ENCODE measurements at places on chromosomes 13 and 19.

GRCh38 chr13:110387451-110388107, 80.5 kb downstream of the COL4A2 start:
- no peak for DNase-seq

GRCh38 chr19:18867199-18867598, 28.8 kb downstream of the CERS1 start:
- DNase-seq, result no peak

- peak; percentile 49 for DNase-seq
Measured at GRCh38 chr13:95660981-95661581, 15.9 kb upstream of the DNAJC3 start.

GRCh38 chr13:73647417-73647816, 486.8 kb downstream of the KLF12 start:
- DNase-seq, result no peak

DNA sequence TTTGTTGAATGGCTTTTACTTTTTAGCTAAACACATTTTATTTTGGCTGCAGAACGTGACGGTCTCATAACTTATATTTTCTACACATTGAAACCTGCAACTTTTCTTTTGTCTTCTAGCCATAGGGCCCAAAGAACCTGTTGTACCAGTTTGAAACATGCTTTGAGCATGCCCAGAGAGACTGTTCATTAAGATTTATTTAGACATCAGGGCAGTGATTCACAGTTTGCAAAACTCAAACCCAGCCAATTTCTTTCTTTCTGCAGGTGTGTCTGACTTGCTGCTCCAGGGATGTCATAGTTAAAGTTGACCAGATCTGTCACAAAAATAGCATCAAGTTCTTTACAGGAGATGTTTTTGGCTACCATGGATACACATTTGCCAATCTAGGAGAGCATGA, 22.0 kb downstream of the SAE1 start:
- no peak for DNase-seq

- DNase-seq, result no peak
Measured at GRCh38 chr13:98869408-98870090, 108.3 kb downstream of the DOCK9 start.

GRCh38 chr13:99066219-99066618, 88.4 kb upstream of the DOCK9 start:
- no peak for DNase-seq

- DNase-seq, result no peak
Measured at GRCh38 chr13:61908906-61909615, 493.4 kb upstream of the PCDH20 start.

GRCh38 chr13:43316946-43317353, 293.6 kb downstream of the DNAJC15 start:
- peak; percentile 63 for DNase-seq

GRCh38 chr13:80297503-80297902, 43.4 kb downstream of the SPRY2 start:
- DNase-seq, result no peak

- no peak for DNase-seq
Measured at GRCh38 chr13:99941086-99941485, 30.5 kb downstream of the ZIC5 start.

DNA sequence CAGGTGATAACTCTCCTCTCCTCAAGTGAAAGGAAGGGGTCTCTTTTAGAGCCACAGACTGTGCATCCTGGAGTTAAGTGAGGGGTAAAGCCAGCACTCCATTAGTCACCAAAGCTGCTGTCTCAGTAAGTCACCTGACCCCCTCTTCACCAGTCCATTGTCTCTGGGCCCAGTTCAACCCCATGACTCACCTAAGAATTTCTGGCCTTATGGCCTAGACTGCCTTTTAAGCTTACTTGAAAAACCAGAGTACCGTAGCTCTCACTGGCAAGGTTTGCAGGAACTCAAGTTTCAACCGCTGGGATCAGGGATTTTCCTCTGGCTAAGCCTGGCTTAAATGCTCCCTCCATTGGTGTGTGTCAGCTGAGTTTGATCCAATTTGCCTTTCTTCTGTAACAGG, 23.4 kb upstream of the EID2 start:
- DNase-seq, result peak; percentile 34

- no peak for DNase-seq
Measured at GRCh38 chr19:17306285-17306714, 628 bp downstream of the MRPL34 start.

GRCh38 chr19:2675892-2676291, 26.6 kb downstream of the GNG7 start:
- DNase-seq, result no peak

- peak; percentile 58 for DNase-seq
Measured at GRCh38 chr19:47176071-47176626, 45.5 kb downstream of the SAE1 start.

GRCh38 chr13:20377720-20378119, 145.6 kb upstream of the GJB6 start:
- DNase-seq, result no peak

GRCh38 chr13:110993788-110994187, 78.9 kb upstream of the ANKRD10 start:
- DNase-seq, result no peak

- DNase-seq, result peak; percentile 78
Measured at GRCh38 chr13:44618326-44618725, 42.2 kb upstream of the TSC22D1 start.

GRCh38 chr13:41159174-41159573, 26.6 kb upstream of the KBTBD6 start:
- DNase-seq, result no peak

DNA sequence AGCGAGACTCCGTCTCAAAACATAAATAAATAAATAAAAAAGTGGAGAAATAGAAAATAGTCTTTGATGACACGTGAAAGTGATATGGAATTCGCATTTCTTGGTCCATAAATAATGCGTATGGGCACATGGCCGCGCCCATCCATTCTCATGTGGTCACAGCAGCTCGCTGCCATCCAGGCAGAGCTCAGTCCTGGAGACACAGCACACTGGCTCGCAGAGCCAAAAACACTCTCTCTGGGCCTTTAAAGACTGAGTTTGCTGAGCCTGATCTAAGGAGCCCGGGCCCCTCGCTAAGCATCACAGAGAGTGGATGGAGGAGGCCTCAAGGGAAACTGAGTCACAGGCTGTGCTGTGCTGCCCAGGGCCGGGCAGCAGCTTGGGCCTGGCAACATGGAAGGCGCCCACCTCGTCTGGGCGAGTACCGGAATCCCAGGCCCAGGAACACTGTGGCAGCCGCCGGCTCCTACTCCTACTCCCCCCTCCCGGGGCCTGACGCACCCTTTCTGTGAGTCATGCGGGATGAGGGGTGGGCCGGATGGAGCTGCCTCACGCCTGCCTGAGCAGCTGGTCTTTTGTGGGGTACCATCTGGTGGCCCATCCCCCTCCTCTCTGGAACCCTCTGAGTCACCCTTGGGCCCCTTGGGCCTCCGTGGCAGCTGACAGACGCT, 28.9 kb upstream of the CACTIN start:
- peak; percentile 95 for DNase-seq

DNA sequence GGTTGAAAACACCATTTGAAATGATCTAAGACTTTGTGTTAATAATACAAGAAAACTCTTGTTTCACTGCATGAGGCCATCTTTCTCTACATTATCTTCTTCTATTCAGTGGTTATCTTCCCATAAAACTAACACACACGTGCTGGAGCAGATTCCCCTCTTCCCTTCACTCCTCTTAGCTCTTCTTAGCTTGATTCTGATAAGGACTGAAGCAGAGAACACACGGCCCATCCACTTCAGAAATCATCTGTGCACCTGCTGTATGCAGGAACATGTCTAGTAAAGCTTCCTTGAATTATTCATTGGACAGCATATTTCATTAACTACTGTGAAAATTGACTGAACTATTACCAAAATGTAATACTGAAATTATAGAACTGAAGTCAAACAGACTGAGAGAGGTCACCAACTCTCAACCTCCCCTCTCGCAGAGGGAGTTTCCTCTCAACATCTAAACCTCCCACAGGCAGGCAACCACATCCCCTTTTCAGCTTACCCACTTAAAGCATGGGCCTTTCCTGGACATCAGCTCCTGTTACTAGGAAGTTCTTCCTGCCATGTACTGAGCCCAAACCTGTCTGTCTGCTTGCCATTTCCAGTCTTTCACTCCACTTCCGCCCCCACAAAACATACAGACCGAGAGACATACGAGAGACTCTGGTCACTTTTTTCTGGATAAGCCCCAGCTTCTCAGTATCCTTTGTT, 113.9 kb downstream of the CRYL1 start:
- DNase-seq, result no peak

DNA sequence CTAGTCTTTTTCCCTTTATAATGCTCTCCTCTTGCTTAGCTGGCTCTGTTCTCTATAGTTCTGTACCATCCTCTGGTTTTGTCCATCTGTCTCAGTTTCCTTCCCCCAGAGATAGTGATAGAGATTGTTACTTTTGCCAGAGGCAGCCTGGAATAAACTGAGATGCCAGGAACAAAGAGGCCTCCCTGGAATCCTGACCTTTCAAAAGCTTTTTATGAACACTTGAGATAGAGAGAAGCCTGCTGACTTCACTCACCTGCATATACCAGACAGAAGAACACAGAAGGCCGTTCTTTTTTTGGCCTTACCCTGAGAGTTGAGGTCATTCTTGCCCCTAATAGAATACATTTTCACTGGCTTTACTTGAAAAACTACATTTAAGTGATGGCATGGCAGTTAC, 150.2 kb downstream of the LHFPL6 start:
- no peak for DNase-seq

Measured in astrocyte of the hippocampus (primary cell).